ENCODE measurements at places on chromosomes 4 and X.

DNA sequence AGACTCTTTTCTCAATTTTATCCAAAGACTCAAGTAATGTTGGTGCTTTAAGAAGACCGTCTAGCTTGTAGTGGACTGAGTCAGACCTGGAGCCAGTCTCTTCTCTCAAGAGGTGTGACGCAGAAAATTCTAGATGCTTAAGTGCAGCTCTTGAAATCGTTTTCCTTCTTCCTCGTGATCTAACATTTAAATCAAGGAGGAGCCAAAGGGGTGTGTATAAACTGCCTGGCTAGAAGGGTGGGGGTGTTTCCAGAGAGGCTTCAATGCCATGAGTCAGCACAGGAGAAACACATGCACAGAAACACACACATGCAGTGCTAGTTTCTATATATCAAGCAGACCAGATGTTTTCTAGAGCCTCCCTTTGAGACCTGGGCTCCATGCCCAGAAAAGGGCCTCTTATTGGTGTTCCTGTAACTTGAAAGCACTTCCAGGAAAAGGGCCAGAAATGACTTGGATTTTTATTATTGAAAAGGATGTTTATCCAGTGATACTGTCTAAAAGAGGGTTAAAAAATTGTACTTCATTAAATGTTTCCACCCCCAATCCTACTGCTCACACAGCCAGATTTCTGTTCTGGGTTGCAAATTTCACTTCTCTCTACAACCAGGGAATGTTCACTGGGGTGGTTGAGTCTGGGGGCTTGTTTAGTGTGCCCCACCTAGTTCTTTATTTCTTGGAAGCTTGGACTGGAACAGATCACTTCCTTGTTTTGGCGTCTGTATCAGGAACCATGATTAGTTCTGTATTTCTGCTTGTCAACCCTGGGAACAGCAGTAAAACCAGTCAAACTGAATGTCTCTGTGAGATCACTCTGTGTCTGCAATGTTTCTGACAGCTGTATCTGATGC lies at the start of gene CLIC2:
TSS of gene CLIC2 (minus strand) at position 129 of the 851 bp plus-strand sequence. CDS start 187 bp downstream, outside the sequence.
- DNase-seq: no peak

GRCh38 chr4:42715807-42716482 lies 59.0 kb upstream of the ATP8A1 start:
- no peak for DNase-seq

DNA sequence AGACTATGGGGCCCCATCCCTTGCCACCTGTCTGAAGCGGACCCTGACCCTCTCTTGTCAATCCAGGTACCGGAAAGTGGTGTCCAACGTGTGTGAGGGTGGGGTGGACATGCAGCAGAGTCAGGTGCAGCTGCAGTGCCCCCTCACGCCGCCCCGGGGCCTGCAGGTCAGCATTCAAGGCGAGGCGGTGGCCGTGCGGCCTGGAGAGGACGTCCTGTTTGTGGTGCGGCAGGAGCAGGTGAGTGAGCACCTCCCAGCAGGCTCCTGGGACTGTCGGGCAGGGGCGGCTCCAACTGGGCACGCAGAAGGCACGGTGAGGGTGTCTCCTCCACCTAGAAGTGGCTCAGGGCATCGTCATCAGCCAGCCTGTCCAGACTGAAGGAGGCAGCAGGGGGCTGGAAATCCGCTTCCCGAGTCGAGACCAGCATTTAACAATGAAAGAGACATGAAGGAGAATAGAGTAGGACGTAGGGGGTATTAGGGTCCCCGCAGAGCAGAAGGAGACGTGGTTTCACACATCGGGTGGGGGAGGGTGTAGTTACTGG lies 221.6 kb downstream of the AFAP1 start:
- DNase-seq: no peak

DNA sequence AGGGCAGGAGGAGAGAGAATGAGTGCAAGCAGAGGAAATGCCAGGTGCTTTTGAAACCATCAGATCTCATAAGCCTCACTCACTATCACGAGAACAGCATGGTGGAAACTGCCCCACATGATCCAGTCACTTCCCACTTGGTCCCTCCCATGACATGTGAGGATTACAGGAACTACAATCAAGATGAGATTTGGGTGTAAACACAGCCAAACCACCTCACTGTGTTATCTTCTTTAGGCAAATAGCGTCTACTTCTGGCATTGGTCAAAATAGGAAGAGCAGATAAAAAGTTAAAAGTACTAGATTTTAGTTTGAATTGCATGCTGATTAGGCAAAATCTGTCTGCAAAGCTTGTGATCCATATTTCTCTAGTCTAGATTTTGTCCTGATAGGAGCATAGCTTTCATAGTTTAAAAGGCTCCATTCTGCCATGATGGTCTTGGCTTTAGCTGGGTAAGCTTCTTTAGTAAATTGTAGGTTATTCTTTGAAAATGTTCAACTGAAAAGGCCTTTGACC lies 267.5 kb downstream of the NKX6-1 start:
- DNase-seq: no peak

GRCh38 chr4:183960046-183960420 lies 54.9 kb downstream of the STOX2 start:
- no peak for DNase-seq

GRCh38 chrX:133215747-133216146 lies 2.4 kb downstream of the TFDP3 start:
- no peak for DNase-seq

DNA sequence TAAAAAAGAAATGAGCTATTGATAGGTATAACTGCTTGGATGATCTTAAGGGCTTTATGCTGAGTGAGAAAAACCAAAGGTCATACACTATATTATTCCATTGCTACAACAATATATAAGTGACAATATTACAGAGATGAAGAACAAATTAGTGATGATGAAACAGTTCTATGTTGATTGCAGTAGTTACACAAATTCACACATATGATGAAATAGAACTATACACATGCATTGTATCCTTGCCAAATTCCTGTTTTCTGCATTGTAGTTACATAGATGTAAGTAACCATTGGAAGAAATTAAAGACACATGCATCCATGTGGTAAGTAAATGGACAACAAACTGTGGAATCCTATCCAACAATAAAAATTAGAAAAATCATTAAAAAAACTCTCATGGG lies 76.5 kb downstream of the CENPC start:
- DNase-seq: no peak

GRCh38 chr4:7673121-7673520 lies 238.4 kb upstream of the PSAPL1 start:
- DNase-seq: no peak

DNA sequence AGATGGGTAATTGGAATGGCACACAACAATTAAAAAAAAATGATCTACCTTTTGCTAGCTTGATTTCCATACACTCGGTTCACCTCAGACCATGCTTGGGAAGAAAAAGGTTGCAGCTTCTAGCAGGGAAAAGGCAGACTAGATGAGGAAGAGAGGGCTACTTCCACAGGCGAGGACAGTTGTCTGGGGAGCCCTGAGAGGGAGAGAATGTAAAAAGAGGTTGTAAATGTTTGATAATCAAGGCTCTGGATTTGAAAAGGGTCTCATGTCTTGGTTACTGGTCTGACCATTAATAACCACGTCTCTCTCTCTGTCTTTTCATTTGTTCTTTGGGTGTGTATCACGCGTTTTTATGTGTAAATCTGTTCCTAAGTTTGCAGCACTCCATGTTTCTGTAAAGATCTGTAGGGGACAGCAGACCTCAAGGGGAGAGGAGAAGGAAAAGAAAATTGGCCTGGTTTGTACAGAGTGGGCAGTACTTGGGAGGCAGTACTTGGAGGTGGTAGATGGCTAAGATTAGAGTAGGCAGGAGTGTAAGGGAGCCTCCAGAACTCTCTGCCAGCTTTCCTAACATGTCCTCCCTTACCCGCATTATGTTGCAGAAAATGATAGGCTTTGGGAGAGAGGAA lies 750 bp downstream of the ARMCX5 start:
- no peak for DNase-seq

DNA sequence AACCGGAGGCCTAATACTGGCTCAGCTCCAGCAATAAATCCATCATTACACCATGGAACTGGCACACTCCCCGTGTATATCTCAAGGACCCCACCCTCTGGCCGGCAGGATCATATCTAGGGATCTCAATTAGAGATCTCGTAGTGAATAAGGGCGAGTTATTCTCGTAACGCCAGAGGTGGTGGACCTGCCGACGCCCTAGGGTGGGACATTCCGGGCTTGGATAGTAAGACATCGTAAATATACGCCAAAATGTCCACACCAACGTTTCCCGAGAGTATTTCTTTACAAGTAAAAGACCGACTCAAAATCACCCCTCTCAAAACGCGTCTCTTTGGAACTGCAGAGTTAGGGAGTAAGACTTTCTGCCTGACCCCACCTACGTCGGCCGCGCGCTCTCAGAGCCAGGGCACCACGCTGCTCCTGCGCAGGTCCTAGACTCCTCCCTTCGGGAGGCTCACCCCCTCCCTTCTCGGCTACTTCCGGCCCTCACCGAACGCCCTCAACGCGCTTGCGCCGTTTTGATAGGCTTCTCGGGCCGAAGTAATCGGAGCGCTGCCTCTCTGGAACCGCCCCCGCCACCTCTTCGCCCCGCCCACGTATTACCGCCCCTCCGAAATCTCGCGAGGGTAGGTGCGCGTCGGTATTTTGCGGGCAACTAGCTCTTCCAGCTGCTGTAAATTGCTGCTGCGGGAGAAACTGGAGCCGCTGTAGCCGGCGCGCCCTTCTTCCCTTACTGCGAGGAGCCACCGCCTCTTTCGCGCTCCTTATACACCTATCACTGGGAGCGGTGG lies at the start of gene WDR44:
TSS of gene WDR44 (plus strand) at position 643 of the 794 bp plus-strand sequence. CDS start 398 bp downstream, outside the sequence.
- DNase-seq: peak; percentile 86

GRCh38 chr4:180640193-180640592 lies 1603.0 kb upstream of the TENM3 start:
- DNase-seq: no peak

- DNase-seq: no peak
Observed at GRCh38 chr4:164136180-164136616, 617.7 kb upstream of the SMIM31 start.

DNA sequence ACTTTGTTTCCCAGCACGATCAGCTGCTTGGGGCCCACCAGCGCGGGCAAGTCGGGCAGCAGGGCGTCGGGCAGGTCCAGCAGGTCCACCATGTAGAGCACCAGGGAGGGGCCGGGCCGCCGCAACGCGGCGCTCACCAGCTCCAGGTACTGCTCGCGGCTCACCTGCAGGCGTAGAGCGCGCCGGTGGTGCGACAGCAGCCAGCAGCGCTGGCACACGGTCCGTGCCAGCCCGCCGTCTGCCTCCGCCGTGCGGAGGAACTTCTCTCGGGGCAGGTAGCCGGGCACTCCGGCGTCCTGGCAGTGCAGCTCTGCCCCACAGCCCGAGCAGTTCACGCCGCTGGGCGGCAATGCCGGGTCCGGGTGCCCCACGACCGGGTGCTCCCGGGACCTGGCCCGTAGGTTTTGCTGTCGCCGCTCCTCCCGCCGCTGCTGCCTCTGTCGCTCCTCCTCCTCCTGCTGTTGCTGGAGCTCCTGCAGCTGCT lies 527 bp downstream of the NOA1 start:
- peak; percentile 26 for DNase-seq
